ENCODE measurements at places on chromosomes 5 and 9. TPM values are rescaled to one million over a fixed set of nuclear protein-coding genes. Genes with fewer than 3 reads are reported as not detected.

DNA sequence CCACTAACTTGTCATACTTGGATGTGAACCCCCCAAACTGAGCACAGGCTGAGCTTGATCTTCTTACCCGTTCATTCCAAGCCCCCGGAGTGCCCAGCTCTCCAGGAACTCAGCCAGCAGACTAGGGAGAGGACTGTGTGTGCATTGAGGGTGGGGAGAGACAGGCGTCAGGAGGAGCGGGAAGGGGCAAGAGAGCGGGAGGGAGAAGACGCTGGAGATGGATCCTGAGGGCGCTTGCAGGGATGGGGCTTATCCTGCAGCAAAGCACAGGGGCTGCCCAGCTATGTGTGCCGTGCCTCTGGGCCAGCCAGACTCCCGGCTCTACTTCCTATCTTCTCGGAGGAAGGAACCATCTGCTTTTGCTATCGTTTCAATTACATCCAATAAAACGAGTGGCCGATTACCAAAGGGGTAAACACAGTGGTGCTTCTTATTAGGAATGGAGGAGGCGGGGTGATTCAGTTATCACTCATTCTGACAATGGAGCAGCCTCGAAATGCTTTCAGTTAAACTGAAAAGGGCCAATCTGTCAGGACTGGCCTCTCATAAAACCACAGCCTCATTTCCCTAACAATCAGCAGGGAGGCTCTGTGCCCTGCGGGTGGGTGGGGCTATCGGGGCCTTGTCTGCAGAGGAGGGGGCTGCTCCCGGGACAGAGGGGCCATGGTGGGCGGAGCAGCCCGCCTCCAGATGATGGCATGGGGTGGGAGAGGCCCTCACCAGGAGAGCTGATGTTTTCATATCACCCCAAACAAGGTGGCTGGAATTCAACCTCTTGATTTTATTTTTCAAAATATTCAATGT, 168.2 kb downstream of the DAB2IP start:
- H3K4me3 ChIP-seq, result no peak overlapping the region
- H3K27ac ChIP-seq, result no peak overlapping the region
- no peaks in the 10 kb centered on the region for H3K27me3 ChIP-seq
- no peak for DNase-seq
- H3K4me1 ChIP-seq, result no peaks in the 10 kb centered on the region

ADAMTSL2 gene
- 0.69 TPM for total RNA-seq

GRCh38 chr9:131329241-131329641, 39.7 kb downstream of the PLPP7 start:
- no peaks in the 10 kb centered on the region for H3K4me1 ChIP-seq
- no peak overlapping the region for H3K4me3 ChIP-seq
- no peak overlapping the region for H3K27ac ChIP-seq
- no peaks in the 10 kb centered on the region for H3K36me3 ChIP-seq
- DNase-seq, result no peak

GRCh38 chr5:147796556-147797308, 14.2 kb upstream of the JAKMIP2 start:
- no peak overlapping the region for H3K27ac ChIP-seq
- no peak overlapping the region for H3K4me3 ChIP-seq
- H3K36me3 ChIP-seq, result no peaks in the 10 kb centered on the region
- no peaks in the 10 kb centered on the region for H3K27me3 ChIP-seq
- no peak for DNase-seq

DNA sequence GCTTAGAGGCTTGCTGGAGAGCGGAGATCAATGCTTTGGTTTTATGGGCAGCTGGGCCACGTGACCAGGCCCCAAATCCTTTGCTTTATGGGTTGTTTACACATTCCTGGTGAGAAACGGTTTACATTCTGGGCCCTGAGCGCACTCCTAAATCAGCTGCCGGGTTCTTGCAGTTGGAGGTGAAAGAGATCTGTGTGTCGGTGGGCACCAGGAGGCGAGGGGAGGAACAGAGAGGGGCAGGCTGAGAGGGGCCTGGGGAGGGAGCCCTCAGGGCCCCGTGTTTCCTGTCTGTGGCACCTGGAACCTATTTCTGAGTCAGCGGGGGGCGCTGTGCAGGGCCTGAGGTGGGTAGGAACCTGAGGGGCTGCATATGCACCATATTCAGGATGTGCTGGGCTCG, 63.5 kb upstream of the HAND1 start:
- no peak for DNase-seq
- H3K36me3 ChIP-seq, result no peaks in the 10 kb centered on the region
- H3K4me1 ChIP-seq, result no peaks in the 10 kb centered on the region
- no peak overlapping the region for H3K27ac ChIP-seq

GRCh38 chr5:34459908-34460307, 196.2 kb upstream of the RAI14 start:
- H3K36me3 ChIP-seq, result no peaks in the 10 kb centered on the region
- H3K4me1 ChIP-seq, result no peaks in the 10 kb centered on the region
- H3K27ac ChIP-seq, result no peak overlapping the region
- H3K27me3 ChIP-seq, result no peaks in the 10 kb centered on the region

AK6 gene
- total RNA-seq, result 24.0 TPM

- no peaks in the 10 kb centered on the region for H3K27me3 ChIP-seq
- no peak overlapping the region for H3K4me3 ChIP-seq
- no peaks in the 10 kb centered on the region for H3K4me1 ChIP-seq
- no peak for DNase-seq
Measured at GRCh38 chr5:80711938-80712337, 57.2 kb upstream of the DHFR start.

SHOC1 gene
- not detected for total RNA-seq

- DNase-seq, result no peak
- no peaks in the 10 kb centered on the region for H3K4me1 ChIP-seq
- H3K27ac ChIP-seq, result no peak overlapping the region
- no peak overlapping the region for H3K4me3 ChIP-seq
- H3K27me3 ChIP-seq, result no peaks in the 10 kb centered on the region
- no peaks in the 10 kb centered on the region for H3K36me3 ChIP-seq
Measured at GRCh38 chr9:107064378-107064777, 201.4 kb downstream of the ZNF462 start.

FCN2 gene
- not detected for total RNA-seq

GRCh38 chr5:143572671-143573070, 169.2 kb upstream of the NR3C1 start:
- H3K36me3 ChIP-seq, result no peaks in the 10 kb centered on the region
- no peak for DNase-seq
- no peaks in the 10 kb centered on the region for H3K4me1 ChIP-seq
- no peak overlapping the region for H3K4me3 ChIP-seq
- H3K27me3 ChIP-seq, result no peaks in the 10 kb centered on the region

GRCh38 chr9:117414220-117414905, 494 bp downstream of the ASTN2 start:
- H3K36me3 ChIP-seq, result no peaks in the 10 kb centered on the region
- no peaks in the 10 kb centered on the region for H3K4me1 ChIP-seq
- no peak overlapping the region for H3K27ac ChIP-seq
- H3K4me3 ChIP-seq, result no peak overlapping the region
- no peaks in the 10 kb centered on the region for H3K27me3 ChIP-seq
- DNase-seq, result no peak

SLC4A9 gene
- total RNA-seq, result 0.13 TPM

DNA sequence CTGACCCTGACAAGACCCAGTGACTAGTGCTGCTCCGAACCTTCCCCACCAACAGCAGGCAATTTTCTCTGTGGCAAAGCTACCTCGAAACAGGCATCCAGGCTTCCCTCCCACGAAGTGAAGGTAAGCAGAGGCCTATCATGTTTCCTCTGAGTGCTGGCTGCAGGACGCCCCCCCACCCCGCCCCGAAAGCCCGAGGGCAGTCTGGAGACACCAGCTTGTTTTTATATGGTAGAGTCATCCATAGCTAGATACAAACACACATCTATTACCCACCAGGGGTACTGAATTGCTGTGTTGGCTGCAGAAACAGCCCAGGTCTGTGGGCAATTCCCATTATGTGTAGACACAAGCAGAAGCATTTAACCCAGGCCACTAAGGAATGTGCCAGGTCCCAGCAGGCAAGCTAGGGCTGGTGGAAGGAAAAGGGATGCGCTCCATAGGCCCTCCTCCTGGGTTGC, 40.4 kb downstream of the LIX1 start:
- no peaks in the 10 kb centered on the region for H3K27me3 ChIP-seq
- H3K4me3 ChIP-seq, result no peak overlapping the region
- H3K4me1 ChIP-seq, result no peaks in the 10 kb centered on the region
- H3K36me3 ChIP-seq, result no peaks in the 10 kb centered on the region
- H3K27ac ChIP-seq, result no peak overlapping the region

PRRT1B gene
- total RNA-seq, result not detected

NFIB gene
- 0.32 TPM for total RNA-seq

SCGB3A2 gene
- total RNA-seq, result not detected

- H3K4me3 ChIP-seq, result no peak overlapping the region
- no peak overlapping the region for H3K27ac ChIP-seq
- H3K4me1 ChIP-seq, result no peaks in the 10 kb centered on the region
- no peak for DNase-seq
- no peaks in the 10 kb centered on the region for H3K27me3 ChIP-seq
Measured at GRCh38 chr5:132679717-132680380, 6.1 kb downstream of the IL4 start.

- H3K4me1 ChIP-seq, result no peaks in the 10 kb centered on the region
- no peak overlapping the region for H3K4me3 ChIP-seq
- no peak for DNase-seq
- H3K27me3 ChIP-seq, result no peaks in the 10 kb centered on the region
- H3K27ac ChIP-seq, result no peak overlapping the region
Measured at GRCh38 chr5:58184910-58185309, 275.0 kb downstream of the PLK2 start.

- no peaks in the 10 kb centered on the region for H3K27me3 ChIP-seq
- no peaks in the 10 kb centered on the region for H3K36me3 ChIP-seq
- peaks cover 5% of the 10 kb centered on the region for H3K4me1 ChIP-seq
- no peak overlapping the region for H3K4me3 ChIP-seq
- DNase-seq, result no peak
Measured at GRCh38 chr5:154046486-154046885, 7.7 kb downstream of the MFAP3 start.

GRCh38 chr9:105193560-105193959, 50.9 kb upstream of the SLC44A1 start:
- H3K27me3 ChIP-seq, result no peaks in the 10 kb centered on the region
- DNase-seq, result no peak
- no peak overlapping the region for H3K4me3 ChIP-seq

SLC34A3 gene
- total RNA-seq, result not detected

DNA sequence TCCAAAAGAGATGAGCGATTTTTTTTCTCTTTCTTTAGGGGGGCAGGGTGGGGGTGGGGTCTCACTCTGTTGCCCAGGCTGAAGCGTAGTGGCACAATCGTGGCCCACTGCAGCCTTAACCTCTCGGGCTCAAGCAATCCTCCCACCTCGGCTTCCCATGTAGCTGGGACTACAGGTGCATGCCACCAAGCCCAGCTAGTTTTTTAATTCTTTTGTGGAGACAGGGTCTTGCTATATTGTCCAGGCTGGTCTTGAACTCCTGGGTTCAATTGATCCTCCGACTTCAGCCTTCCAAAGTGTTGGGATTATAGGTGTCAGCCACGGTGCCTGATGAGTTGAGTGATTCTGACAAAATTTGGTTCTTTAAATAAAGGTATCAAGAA, 127.0 kb downstream of the ARRDC3 start:
- H3K27me3 ChIP-seq, result no peaks in the 10 kb centered on the region
- DNase-seq, result no peak
- no peak overlapping the region for H3K27ac ChIP-seq
- no peak overlapping the region for H3K4me3 ChIP-seq

DNA sequence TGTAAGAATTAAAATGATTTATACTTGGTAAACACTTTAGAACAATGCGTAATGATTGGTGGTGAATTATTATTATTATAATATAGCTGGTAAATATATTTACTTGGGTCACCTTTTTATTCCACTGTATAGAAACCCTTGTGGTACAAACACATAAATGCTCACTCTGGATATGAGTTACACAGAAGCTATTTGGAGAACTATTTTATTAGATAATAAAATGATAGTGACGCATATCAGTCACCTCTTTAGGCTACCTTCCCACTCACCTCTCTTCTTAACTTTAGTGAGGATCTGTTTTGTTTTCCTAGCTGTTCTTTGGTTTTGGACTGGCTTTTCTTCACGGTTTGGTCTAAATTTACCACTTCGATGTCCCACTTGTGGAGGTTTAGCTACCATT, 537.8 kb upstream of the DAP start:
- no peak overlapping the region for H3K27ac ChIP-seq
- H3K4me3 ChIP-seq, result no peak overlapping the region
- no peaks in the 10 kb centered on the region for H3K27me3 ChIP-seq
- no peaks in the 10 kb centered on the region for H3K36me3 ChIP-seq

DNA sequence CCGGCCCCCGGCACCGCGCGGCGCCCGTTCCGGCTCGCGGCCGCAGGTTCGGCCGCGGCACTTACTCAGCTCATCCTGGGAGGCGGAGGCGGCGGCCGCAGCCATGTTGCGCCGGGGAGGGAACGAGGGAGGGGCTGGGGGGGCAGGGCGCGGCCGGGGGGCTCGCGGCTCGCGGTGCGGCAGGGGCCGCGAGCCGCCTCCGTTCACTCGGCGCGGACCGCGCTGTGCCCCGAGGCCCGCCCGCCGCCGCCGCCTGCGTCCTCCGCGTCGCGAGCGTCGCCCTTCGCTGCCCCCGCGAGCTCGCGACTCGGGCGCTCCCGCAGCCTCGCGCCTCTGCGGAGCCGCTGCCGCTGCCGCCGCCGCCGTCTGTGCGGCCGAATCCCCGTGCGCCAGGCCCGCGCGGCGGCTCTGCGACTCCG, 735 bp downstream of the ECPAS start:
- H3K36me3 ChIP-seq, result no peaks in the 10 kb centered on the region
- H3K4me1 ChIP-seq, result no peaks in the 10 kb centered on the region
- H3K27ac ChIP-seq, result peak overlapping the region; percentile 74

GABRA1 gene
- total RNA-seq, result not detected

DNA sequence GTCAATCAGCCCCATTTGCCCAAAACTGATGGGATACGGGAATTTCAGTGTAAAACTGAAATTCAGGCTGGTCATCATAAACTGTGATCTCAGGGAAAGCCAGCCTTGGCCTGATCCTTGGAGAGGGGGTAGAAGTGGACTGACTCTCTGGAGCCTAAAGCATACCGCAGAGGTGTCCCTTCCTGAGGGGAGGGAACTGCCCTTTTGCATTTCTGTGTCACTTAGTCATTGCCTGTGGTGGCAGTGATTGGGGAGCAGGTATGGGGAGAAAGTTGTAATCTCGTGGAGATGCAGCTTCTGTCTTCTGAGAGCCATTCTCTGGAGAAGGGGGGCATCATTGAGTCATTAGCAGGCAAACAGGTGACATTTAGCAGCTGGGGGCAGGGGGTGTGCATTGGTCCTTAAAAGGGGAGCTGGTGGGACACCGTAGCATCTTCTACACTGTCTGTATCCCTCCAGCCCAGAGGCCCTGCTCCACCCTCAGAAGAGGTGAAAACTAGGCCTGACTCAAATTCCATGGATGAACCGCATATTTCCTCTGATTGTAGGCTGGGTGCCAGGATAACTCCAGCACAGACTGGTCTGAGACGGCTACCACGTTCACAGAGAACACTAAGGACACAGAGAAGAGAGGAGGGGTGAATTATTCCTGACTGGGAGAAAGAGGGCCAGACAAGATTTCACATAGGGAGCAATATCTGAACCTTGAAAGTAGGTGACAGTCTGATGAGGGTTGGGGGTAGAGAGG, 143.3 kb downstream of the SEC61B start:
- H3K27me3 ChIP-seq, result no peaks in the 10 kb centered on the region
- no peak overlapping the region for H3K27ac ChIP-seq
- no peak for DNase-seq
- H3K4me1 ChIP-seq, result no peaks in the 10 kb centered on the region

GRCh38 chr5:170278611-170279458, 18.7 kb downstream of the LCP2 start:
- peak overlapping the region; percentile 33 for H3K4me3 ChIP-seq
- peaks cover 94% of the 10 kb centered on the region for H3K4me1 ChIP-seq
- peak overlapping the region; percentile 75 for H3K27ac ChIP-seq

Measured in naive thymus-derived CD4-positive, alpha-beta T cell (primary cell).